ENCODE measurements at places on chromosomes 12 and 14.
A peak's percentile ranks its signal among the peaks of the same experiment; 100 is the strongest.

DNA sequence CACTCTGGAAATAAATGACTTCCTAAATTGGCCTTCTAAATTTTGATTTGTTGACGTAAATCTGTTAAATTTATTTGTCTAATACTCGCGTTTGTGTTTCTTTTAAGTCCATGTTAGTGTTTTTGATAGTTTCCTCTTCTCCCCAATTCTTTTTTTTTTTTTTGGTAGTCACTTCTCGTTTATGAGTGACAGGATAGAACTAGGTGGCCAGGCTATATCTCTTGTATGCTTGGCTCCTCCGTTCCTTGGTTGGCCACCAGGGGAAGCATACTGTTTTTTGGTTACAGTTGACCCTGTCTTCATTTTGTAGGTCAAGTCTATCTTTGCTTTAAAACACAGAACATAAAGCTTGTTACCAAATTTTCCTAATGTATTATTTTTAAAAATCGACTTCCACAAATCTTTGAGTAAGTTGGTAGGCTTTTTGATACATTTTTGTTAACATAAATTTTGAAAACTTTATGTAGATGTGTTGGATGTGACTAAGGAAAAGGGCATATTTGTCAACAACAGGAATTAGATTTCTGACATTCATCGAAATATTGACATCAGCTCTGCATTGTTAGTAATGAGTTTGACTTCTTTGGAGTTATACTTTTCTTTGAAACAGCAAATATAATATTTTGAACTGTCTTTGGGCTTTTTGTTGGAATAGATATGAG, 2.2 kb downstream of the RCOR1 start:
- DNase-seq: peak; percentile 92

GRCh38 chr12:26867080-26867479, 34.1 kb upstream of the ITPR2 start:
- no peak for DNase-seq

DNA sequence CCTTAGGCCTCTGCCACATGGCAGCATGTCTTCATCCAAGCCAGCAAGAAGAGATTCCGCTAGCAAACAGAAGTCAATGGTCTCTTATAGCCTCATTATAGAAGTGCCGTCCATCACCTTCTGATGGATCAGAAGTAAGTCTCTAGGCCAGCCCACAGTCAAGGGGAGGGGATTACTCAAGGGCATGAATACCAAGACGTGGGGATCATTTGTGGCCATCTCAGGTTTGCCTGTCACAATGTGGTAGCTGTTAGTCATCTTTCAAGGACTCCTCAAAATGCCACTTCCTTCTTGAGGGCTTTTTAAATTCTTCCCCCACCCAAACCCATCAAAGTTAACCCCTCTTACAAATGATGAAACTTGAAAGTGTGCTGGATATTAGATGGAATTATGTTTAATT, 8.1 kb upstream of the ADCY6 start:
- DNase-seq: no peak

DNA sequence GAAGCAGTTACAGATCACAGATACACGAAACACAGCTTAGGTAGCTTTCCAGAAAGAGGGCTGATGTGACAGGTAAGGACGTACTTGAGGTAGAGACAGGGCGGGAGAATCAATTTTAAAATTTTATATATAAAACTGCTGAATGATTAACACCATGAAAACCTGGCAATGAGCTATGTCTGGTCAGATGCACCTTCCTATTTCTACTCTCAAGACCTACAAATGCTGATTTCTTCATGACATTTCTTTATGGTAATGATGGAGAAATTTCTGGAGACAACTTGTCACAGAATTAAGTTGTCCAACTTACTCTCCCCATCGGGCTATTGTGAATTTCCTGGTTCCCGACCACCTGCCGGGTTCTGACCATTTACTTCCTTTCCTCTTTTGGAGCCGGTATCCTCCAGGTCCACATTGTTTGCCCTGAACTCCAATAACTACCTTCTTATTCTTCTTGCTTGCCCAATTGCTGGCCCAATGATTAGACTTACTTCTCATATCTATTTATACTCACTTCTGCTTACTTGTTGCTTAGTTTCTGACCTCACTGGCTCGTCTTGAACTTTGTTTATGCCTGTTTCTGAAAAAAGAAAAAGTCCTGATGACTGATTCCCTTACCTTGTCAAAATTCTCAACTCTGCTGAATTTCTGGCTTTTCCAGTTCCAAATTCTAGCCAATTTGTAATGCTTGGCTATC, 12.8 kb upstream of the ATP2B1 start:
- DNase-seq: no peak

GRCh38 chr12:46384451-46385309, 12.1 kb upstream of the SLC38A2 start:
- DNase-seq: no peak

GRCh38 chr14:72515779-72516770, 377.8 kb downstream of the DPF3 start:
- DNase-seq: no peak

DNA sequence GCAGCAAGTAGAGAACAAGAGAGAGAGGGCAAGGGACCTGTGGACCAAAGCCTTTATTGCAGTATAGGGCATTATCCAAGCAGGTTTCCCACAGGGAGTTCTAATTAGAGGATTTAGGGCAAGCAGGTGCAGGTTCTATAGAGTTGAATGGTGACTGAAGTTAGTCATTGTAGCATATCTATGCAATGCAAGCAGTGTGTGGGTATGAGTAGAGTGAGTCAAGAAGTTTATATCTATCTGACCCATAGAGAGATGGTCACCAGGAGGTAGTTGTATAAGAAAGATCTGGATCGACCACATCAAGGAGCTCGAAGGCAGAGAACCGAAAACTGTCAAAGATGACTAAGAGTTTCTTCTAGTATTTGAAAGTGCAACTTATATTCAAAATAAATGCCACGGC, 167.3 kb downstream of the PLCZ1 start:
- no peak for DNase-seq

DNA sequence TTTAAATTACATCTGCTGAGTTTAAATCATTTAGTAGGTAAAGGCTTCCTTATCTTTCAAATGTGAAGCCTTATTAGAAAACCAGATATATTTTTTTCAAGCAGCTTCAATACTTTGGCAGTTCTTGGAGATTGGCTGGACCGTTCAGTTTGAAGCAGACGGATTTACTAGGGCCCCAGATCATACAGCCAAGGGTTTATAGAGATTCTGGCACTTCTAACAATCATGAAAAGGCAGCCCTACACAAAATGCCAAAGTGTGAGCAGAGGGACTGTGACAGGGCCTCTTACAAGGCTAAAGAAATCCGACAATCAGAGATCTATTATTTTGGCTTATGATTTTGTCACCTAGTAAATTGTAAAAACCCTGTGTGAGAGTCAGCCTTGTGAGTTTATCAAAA, 162.8 kb upstream of the SLC38A2 start:
- no peak for DNase-seq

GRCh38 chr12:29732593-29732992, 51.1 kb downstream of the TMTC1 start:
- no peak for DNase-seq

DNA sequence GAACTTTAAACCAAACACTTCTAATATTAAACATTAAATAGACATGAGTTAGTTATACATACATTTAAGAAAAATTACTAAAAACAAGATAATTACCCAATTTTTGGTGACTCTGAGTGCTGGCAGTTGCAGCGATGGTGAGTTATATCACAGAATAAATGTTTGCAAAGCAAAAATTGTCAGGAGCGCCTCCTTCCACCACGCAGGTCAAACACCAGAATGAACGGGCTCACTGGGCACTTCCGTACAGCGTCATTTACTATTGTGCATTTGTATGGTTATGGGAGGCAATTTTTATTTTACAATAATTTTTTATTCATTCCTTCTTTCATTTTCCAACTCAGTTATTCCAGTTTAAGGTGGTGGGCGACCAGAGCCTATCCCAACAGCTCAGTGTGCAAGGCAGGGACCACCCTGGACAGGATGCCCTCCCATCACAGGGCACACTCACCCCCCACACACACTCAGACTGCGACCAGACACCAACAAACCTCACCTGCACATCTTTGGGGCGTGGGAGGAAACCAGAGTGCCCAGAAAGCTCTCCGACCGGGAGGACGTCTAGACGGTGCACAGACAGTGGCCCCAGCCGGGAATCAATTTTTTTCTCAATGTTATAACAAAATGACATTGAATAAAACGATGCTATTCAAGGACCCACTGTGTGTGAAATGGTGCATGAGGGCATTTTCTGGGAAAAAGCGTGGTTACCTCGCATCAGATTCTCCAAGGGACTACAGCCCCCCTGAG, 67.2 kb downstream of the TESC start:
- peak; percentile 26 for DNase-seq

- no peak for DNase-seq
These were observed 305.2 kb upstream of the PDE3A start for GRCh38 chr12:20063116-20063515.

- DNase-seq: no peak
These were observed 147.9 kb downstream of the ETV6 start for GRCh38 chr12:11797317-11797913.

GRCh38 chr14:35387713-35388579, 16.6 kb downstream of the NFKBIA start:
- no peak for DNase-seq

- no peak for DNase-seq
These were observed 287.6 kb upstream of the PWP1 start for GRCh38 chr12:107397890-107398500.

DNA sequence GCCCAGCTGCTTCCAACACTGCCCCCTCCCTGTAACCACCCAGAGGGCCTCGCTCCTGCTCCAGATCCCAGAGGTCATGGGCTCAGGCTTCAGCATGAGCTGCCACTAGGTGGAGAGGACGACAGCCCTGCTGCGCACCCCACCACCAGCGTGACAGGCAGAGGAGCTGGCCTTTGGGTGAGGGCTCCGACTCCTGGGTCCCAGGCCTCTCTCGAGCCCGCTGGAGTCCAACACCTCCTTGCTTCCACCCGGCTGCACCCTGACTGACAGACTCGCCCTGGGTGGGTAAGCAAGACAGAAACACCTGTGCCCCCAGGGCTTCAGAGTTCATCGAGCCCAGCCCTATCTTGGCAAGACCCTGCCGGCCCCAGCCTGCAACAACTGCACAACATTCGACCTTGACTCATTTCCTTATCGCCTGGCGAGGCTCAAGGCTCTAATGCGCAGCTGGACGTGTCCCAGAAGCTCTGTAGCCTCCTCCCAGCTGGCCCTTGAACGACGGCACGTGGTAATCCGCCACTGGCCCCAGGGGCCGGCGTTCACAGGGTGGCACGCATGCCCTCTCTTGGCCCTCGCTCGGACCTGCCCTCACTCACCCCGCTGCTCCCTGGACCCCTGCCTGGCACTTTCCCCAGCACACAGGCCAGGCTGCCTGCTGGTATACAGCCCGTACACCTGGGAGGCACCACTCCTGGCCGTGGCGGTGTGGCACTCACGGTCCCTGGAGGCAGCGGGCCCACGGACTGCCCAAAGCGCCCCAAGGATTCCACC, 28.0 kb downstream of the VPS37B start:
- peak; percentile 84 for DNase-seq

- no peak for DNase-seq
These were observed 33.0 kb downstream of the SRRM4 start for GRCh38 chr12:119014368-119014767.

DNA sequence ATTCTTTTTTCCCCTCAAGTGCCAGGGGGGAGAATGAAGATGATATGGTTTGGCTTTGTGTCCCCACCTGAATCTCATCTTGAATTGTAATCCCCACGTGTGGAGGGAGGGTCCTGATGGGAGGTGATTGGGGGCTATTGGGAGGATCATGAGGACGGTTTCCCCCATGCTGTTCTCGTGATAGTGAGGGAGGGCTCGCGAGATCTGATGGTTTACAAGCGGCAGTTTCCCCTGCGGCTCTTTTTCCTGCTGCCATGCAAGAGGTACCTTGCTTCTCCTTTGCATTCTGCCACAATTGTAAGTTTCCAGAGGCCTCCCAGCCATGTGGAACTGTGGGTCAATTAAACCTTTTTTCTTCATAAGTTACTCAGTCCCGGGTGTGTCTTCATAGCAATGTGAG, 173.7 kb downstream of the CAND1 start:
- no peak for DNase-seq

DNA sequence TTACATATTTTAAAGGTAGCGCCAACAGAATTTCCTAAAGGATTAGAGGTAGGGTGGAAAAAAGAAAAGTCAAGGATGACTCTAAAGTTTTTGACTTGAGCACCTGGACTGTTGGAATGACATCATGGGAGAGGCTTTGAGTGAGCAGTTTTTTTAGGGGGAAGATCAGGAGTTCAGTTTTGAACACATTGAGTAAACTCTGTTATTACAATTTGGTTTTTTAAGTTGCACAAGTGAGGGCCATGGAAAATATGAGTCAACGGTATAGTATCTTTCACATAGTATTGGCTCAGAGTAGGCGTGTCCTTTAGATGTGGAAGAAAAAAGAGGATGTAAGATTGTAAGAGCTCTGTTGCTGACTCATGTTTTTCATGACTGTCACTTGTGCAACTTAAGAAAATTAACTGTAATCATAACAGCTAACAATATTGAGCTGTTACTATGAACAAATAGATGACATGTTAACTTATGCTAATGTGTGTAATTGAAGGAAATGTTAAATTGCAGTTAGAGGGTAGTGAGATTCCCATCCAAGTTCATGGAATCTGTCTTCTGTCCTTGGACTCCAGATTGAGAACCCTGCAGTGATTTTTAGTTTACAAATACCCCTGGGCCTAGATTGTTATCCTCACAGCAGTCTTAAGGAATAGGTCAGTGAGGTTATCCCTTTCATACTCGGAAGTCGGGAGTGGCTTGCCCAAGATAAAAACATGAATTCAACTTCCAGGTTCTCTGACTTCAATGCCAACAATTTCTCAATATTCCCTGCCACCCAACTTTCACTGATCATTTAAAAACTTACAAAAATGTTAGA, 48.2 kb upstream of the ATP2B1 start:
- DNase-seq: no peak

DNA sequence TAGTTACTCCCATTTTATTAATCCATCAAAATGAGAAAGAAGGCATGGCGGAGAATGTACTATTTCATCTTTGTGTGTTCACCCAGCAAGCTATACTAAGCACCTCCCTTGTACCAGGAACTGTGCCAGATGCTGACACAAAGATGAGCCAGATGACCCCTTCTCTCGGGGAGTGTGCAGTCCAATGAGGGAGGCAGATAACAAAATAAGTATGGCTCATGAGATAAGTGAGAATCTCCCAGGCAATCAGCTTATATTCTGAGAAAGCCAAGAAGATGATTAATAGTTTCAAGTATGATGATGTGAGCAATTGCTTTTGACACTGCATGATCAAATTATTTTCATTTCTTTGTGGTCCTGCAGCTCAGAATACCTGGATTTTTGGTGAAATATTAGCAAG, 1.3 kb upstream of the TMEM233 start:
- DNase-seq: no peak

All from Peyer's patch (tissue), 4 donors.